A172 (cell line): ENCODE measurements at places on chromosomes 1 and 21.
A peak's percentile ranks its signal among the peaks of the same experiment; 100 is the strongest.

DNA sequence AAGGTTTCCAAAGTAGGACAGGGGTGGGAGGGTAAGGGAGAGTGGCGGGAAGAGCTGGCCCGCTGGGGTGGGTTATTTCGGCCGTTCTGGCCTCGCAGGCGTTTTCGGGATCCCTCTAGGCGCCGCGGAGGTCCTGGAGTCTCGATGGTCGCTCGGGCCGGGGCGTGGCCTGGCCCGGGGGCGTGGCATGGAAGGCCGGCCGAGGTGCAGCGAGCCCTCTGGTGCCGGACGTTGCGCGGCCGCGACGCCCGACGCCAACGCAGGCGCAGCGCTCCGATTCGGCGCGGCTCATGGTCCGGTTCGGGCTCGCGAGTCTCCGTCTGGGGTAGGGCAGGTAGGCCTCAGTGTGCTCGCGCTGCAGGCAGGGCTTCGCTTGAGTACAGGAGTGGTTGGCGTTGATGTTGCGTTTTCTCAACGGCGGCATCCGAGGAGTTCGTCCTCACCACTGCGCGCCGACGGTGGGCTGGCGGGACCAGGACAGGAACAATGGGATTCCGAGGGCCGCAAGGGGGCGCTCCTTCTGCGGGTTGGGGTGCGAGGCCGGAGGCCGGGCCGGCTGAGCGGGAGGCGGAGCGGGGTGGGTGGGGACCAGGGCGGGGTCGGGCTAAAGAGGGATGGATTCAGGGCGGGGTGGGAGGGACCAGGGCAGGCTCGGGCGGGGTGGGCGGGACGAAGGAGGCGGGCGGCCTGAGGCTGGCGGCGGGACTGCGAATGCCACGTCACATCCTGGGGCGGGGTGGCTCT, at the start of gene PGBD2:
PGBD2 (plus strand) TSS at position 227 of the 744 bp plus-strand sequence. CDS start 7,628 bp downstream, outside the sequence.
- DNase-seq = peak; percentile 86

DNA sequence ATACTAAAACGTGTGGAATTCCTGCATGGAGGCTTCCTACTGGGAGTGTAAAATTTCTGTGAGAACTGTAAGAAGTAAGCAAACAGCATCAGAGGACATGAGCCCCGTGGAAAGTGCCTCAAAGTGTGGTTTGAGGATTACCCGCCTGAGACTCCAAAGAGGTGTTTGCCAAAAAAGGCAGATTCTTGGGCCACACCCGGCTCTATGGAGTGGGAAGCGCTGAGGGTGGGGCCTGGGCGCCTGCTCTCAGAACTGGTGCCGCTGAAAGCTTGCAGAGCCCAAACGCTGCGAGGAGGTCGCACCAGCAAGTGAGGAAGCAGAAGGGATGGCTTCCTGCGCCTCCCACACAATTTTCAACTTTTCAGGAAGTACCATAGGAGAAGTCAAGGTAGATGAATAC, 43.0 kb upstream of the PSEN2 start:
- DNase-seq = no peak

DNA sequence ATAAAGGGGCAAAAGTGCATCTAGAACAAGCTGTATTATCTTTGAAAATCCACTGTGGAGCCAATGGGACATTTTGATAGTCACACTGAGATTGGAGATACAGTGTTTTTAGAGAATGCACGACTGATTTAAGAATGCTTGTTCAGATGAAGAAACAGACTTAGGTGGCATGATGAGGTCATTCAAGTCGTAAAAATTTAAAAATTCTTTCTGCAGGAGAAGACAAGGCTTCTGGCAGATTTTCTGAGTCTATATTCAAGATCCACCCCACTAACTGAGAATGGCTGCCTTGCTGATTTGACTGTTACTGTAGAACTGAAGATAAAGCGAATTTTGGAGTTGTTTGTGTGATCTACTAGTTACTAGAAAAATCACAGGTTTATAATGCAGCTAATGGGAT, 310.6 kb downstream of the LRRC7 start:
- DNase-seq = no peak

- DNase-seq = no peak
Measured at GRCh38 chr1:25126562-25126961, 105.7 kb downstream of the SYF2 start.

- peak; percentile 60 for DNase-seq
Measured at GRCh38 chr1:24914226-24915069, 15.6 kb downstream of the RUNX3 start.

- DNase-seq = peak; percentile 36
Measured at GRCh38 chr1:103514920-103515503, 10.5 kb upstream of the RNPC3 start.

DNA sequence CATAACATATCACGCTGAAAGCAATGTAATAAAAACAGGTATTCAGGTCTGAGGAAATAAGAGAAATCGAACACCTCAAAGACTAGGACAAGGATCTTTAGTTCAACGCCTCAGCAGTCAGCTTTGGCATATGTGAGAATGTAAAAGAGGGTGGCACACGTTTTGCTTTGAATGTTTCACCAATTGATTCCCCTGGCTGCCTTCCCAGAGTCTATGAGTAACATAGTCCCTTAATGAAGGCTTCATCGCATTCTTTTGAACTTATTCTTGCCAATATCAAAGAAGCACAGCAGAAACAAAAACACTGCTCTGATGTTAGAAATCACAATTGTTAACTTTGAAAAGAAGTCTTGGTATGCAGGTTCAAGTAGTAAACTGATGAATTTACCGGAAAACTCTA, 764.8 kb downstream of the ADGRL2 start:
- peak; percentile 77 for DNase-seq

- DNase-seq = no peak
Measured at GRCh38 chr1:24921938-24922662, 8.0 kb downstream of the RUNX3 start.

GRCh38 chr1:9145021-9145668, 16.2 kb upstream of the GPR157 start:
- peak; percentile 57 for DNase-seq

DNA sequence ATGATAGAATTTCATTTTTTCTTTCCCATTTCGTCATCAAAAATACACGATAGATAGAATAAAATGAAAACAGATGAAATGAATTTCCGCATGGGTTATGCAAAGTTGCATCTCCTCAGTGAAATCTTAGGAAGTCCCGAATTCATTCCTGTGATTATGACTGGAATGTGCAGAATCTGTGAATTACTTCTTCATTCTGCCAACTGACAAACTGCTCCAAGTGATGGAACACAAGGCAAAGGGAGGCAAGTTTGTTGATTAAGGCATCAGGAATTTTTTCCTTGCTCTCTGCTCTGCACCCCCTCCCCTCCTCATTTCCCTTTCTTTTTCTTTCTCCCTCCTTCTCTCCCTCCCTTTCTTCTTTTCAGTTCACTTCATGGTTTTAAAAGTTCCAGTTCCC, 37.0 kb upstream of the ADGRL4 start:
- peak; percentile 47 for DNase-seq

GRCh38 chr1:72568113-72568512, 285.8 kb upstream of the NEGR1 start:
- DNase-seq = no peak

DNA sequence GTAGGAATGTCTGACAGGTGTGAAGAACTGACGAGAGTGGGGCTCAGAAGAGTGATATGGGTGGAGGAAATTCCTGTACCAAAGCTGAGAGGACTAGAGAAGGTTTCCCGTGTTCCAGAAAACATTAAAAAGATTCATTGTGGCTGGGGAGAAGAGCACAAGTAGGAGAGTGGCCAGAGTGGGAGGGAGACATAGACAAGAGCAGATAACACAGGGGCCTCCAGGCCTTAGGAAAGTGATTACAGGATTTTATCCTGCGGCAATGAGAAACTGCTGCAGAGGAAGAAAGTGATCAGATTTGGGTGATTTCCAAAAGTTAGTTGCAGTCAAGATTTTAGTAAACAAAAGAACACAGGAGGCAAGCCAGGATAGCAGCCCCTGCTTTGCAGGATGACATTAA, 7.9 kb downstream of the C8B start:
- DNase-seq = no peak

DNA sequence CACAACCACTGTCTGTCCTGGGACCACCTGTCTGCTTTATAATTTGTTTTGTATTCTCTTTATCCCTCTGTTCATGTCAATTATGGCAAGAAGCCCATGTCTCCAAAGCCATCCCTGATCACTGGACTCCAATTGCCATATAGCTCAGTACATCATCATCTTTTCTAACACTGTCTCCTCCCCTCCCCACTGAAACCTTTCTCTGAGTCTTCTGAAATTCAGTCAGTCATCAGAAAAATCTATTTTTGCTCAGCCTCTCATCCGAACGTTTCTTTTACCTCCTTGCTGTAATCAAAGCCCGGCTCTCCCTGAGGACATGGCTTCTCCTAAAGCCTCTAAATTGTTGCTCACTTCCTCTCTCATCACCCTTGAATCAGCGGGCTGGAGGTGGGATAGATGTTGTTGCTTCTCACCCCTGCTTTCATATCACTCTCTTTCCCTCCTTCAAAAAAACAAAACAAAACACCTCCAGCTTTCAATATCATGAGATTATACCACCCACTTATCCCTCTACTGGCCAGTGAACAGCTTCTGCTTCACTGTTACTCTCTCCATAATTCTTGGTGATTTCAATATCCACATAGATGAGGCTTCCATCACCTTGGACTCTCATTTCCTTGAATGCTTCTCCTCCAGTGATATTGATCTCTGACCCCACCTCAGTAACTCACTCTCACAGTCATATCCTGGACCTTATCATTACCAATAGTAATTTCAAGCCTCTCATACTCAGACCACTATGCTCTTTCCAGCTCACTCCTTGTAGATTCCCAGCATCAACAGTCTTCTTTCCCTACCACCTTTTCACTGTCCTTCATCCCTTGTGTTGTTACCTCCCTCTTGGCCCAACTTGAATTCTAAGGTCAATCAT, 27.8 kb downstream of the RAB3B start:
- DNase-seq = no peak

GRCh38 chr1:5884110-5884509, 108.1 kb downstream of the NPHP4 start:
- no peak for DNase-seq

- no peak for DNase-seq
Measured at GRCh38 chr1:236786453-236786852, 8.6 kb upstream of the MTR start.

DNA sequence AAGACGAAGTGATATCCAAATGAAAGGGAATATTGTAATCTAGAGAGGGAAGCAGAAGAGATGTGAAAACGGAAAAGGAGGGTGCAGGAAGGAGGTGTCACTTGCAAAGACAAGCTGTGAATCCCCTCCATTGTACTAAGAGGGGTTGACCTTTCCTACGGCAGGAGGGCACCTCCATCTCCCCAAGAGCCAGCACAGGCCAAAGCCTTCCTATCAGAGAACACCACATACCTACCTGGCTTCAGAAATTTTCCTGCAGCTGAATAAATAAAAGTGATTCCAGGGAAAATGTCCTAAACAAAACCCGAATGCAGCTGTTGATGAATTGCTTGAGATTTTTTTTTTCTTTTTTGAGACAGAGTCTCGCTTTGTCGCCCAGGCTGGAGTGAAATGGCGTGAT, 14.3 kb downstream of the KANK4 start:
- no peak for DNase-seq

- DNase-seq = peak; percentile 7
Measured at GRCh38 chr1:74689621-74690363, 16.2 kb upstream of the ERICH3 start.

GRCh38 chr1:233664253-233664652, 50.3 kb downstream of the KCNK1 start:
- DNase-seq = peak; percentile 33

GRCh38 chr1:67013573-67013972, 40.4 kb downstream of the SLC35D1 start:
- peak; percentile 22 for DNase-seq
